ENCODE measurements at places on chromosomes 3 and 15.

DNA sequence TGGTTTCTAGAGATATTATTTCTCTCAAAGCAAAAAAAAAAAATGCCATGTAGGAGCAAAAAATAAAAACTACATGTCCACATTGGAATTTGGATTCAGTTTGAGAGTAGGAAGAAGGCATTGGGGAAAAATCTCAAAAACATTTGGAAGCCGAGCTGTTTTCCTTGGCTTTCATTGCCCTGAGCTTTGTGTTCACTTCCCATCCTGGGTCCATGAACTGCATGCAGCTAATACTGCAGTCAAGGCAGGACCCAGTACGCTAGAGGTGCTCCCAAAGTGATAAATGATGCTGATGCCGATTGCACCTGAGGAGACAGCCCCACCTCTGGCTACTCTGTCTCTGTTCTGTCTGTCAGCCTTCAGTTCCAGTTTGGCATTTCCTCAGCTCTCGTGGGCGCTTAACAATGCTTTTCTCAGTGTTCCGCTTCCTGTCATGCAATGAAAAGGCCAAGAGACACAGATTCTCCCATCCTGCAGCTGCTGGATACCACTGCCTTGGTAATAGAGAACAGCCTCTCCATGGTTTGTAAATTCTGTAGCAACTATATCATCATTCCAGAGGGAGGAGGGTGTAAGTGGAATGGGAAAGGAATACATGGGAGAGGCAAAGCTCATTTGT is 181.8 kb downstream of the RYR3 start:
- DNase-seq: no peak

DNA sequence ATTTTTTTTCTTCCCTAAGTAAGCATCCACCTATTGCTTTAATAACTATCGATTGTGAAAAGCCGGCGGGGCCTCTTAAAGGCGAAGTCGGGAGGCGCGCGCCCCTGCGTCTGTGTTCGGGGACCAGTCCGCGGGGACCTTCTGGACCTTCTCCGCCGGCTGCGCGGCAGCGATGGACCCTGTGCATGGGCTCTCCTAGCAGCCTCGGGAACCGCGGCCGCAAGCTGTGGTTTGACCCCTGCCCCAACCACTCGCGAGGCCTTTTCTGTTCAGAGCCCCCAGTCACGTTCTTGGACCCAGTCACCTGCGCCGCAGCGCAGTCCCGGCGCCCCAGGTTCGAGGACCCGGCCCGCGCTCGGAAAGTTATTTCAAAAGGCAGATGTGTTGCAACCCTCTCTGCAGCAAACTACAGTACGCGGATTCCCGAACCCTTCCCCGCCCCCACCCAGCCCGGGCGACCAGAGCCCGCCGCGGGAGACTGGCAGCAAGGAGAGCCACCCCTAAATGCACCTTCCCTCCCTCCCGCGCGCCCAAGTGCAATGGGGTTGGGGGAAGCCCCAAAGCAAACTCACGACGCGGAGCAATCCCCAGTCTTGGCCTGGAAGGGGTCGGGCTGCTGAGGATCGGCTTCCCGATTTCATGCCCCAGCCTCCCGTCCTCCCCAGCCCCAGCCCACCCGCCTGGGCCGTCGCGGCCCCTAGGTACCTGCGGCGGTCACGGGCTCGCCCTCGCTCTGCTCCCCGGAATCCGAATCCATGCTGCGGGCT is 684 bp downstream of the TNFAIP8L3 start:
- peak; percentile 10 for DNase-seq

DNA sequence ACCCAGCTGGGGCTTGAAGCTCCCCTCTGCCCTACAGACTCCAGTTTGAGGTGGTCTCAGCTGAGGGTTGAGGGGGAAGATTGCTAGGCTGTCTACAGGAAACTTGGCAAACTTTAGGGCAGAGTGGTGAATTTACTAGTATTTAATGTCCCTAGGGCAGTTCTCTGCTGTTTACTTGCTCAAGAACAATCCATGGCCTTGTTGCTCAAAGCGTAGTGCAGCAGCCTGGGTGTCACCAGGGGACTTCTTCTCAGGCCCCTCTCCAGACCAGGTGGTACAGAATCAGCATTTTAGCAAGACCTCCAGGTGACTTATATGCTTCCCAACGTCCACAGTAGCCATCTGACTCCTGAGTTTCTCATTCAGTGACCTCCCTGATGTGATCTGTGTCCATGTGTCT is 188.9 kb downstream of the NR1D2 start:
- no peak for DNase-seq

DNA sequence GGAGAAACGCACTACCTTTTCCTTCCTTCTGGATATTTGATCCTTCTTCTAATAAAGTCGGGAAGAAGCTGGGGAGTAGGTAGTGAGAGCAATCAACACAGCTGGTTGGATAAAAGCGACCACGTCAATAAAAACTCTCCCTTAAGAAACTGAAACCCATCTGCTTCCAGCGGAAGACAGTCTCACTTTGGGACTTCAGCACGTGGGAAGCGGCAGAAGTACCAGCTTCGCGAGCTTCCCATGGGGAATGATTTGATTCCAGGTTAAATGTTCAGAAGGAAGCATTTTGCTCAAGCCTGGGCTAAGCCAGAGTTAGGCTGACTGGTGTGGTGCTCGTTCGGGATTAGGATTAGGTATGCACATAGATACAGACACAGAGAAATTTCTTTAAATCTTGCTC is 262.3 kb upstream of the LYSMD4 start:
- DNase-seq: no peak

DNA sequence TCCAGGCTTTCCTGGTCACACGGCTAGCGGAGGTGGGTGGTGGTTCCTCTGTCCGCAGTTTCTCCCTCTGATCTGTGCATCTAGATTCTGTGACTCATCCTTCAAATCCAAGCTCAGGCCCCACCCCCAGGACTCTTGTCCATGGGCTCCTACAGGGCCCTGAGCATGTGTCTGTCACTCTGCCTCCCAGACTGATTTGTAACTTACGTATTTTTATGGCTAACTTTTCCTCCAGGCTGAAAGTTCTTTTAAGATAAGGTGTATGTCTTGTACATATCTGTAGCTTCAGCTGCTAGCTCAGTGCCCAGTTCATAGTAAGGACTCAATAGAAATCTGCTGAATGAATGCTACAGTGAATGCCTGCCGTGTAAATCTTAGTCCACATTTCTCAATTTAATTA is 8.0 kb downstream of the ESYT3 start:
- DNase-seq: peak; percentile 85

- no peak for DNase-seq
Measured at GRCh38 chr15:74333662-74334061, 33.8 kb downstream of the CYP11A1 start.

DNA sequence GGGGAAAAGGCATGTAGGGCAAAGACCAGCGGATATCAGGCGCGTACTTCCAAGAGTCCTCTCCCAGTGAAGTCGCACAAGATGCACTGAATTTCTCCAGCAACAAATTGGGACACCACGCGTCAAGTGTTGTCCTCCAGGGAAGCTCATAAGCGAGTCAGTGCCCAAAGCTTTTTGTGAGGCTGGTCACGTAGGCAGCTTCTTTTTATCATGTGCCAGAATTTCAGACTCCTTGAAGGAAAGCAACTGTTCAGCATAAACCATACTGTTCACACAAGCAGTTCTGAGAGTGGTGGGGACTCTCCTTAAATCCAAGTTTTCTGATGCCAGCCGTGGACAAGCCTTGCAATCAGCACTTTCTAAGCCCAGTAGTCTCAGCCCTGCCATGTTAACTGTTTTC is 10.1 kb upstream of the FSTL1 start:
- DNase-seq: no peak

Measured in HTR-8/SVneo (cell line).